ENCODE measurements at places on chromosomes 11 and 22.
A peak's percentile ranks its signal among the peaks of the same experiment; 100 is the strongest.

GRCh38 chr22:23146478-23147205, 1.4 kb downstream of the RAB36 start:
- DNase-seq: no peak

DNA sequence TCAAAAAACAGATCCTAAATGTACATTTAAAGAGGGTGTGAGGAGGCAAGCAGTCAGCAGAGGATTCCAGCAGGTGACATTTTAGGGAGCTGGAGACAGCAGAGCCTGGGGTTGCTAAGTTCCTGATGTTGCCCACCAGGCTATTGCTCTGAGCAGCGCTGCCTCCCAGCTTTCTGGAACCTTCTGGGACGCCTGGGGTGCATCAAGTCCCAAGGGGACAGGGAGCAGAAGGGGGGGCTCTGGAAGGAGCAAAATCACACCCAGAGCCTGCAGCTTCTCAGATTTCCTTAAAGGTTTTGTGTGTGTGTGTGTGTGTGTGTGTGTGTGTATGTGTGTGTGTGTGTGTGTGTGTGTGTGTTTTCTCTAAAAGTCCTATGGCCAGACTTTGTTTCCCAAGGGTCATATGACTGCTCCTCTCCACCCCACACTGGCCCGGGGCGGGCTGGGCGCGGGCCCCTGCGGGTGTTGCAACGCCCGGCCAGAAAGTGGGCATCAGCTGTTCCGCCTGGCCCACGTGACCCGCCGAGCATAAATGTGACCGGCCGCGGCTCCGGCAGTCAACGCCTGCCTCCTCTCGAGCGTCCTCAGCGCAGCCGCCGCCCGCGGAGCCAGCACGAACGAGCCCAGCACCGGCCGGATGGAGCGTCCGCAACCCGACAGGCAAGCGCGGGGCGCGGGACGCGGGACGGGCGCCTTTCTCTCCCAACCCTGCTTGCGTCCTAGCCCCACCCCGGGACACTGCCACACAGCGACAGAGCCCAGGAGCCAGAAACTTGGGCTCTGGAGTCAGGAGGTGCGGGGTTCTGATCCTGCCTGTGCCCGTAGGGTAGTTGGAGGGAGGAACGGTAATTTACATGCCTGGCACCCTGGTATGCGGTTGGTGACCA, at the start of gene HMOX1:
Gene HMOX1, plus strand, starts transcription at position 560 of the 887 bp plus-strand sequence. Its CDS starts 78 bp downstream, at position 638.
- DNase-seq: peak; percentile 80

DNA sequence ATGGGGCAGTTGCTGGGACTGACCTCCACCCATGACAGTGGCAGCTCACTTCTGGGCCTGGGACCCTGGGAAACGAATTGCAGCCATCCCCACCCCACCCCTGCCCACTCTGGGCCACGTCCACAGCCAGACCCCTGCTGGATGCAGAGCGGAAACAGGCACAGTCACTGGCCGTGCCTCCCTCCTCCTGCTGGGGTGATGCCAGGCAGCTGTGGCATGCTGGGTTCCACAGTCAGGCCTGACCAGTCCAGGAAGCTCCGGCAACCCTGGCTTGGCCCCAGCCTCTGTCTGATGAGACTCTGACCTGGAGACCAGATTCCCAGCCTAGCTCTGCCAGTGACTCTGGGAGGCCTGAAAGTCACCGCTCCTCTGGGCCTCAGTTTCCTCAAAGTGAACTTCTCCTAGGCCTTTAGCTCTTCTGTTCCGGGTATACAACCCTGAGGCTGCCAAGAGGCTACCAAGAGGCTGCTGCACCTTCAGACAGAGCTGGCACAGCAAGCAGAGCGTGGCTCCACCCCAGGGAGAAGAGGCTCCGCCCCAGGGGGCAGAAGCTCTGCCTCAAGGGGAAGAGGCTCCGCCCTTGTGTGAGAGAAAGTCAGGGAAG, 8.9 kb downstream of the SULT4A1 start:
- no peak for DNase-seq

- no peak for DNase-seq
Observed at GRCh38 chr11:75313513-75314272, 37.8 kb downstream of the ARRB1 start.

- DNase-seq: no peak
Observed at GRCh38 chr11:102971766-102972165, 16.2 kb upstream of the MMP13 start.

DNA sequence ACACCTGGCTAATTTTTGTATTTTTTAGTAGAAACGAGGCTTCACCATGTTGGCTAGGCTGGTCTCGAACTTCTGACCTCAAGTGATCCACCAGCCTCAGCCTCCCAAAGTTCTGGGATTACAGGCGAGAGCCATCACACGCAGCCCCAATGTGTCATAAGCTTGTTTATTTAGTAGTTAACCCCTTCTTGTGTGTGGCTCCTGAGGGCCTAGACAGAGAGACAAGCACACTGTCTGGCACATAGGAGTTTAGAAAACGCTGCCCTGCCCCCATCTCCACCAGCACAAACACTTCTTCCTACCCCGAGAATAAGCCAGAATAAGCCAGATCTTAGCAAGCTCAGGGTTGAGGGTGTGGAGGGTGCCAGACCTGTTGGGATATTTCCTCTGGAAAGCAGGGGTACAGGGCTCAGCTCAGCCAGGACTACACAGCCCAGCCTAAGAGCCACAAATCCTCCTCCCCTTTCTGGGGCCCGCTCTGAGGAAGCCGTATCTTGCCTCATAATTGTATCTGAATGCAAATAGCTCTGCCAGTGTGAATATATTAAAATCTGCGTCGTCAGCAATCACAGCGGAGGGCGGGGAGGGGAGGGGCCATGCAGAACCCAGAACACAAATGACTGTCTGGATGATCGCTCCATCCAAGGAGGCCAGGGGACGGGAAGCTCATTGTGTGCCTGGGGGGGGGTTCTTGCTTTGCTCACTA, 247.3 kb downstream of the MN1 start:
- DNase-seq: no peak

GRCh38 chr11:68855205-68855981, 13.7 kb upstream of the CPT1A start:
- no peak for DNase-seq

GRCh38 chr11:30774496-30775232, 188.5 kb upstream of the MPPED2 start:
- DNase-seq: no peak

- DNase-seq: no peak
Observed at GRCh38 chr11:124638500-124638899, 15.8 kb downstream of the TBRG1 start.

GRCh38 chr11:118911880-118912741, 13.6 kb downstream of the BCL9L start:
- DNase-seq: peak; percentile 99

GRCh38 chr11:120183701-120184141, 27.1 kb upstream of the OAF start:
- DNase-seq: no peak

DNA sequence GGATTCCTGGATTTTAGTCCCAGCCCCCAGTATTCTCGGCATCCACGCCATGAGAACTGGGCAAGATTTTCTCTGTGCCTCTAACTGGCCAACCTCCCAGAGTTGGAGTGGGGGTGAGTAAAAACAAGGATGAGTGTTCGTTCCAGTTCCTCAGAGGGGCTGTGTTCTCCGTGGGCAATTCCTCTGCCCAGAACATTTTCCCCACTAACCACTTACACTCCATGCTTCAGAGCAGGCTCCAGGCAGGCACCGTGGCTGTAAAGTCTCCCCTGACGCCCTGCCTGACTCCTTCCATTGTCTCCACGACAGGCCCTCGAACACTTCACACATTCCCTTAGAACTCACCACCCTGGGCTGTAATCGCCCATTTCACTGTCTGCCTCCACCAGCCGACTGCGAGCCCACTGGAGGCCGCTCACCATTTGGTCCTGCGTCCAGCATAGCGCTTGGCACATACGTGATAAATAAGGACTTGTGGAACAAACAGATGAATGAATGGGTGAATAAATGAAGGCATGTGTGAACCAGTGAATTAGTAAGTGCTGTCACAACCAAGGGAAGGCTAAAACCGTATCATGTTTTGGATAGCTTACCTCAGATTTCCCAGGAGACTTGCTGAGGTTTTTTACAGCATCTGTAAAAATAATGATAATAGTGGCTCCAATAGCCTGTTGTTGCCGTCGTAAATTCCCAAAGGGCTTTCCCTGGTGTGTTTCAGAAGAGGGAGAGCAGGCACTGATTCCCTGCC, 6.1 kb downstream of the APLNR start:
- no peak for DNase-seq

DNA sequence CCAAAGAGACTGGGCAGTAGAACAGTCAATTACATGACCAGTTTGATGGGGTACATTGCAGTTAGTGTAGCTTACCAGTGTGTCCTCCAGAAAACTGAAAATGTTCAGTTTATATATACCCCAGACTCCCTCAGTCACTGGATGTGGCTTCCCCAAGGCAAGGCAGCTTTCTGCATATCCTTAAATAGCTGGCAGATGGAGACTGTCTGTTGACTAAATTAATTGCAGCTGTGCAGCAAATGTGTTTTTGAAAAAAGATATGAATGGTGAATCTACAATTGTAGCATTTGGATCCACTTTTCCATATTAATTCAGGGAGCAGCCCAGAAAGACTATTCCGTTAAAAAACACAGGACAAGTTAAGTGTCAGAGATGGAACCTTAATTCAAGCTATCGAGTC, 565.1 kb upstream of the CCDC179 start:
- DNase-seq: no peak

DNA sequence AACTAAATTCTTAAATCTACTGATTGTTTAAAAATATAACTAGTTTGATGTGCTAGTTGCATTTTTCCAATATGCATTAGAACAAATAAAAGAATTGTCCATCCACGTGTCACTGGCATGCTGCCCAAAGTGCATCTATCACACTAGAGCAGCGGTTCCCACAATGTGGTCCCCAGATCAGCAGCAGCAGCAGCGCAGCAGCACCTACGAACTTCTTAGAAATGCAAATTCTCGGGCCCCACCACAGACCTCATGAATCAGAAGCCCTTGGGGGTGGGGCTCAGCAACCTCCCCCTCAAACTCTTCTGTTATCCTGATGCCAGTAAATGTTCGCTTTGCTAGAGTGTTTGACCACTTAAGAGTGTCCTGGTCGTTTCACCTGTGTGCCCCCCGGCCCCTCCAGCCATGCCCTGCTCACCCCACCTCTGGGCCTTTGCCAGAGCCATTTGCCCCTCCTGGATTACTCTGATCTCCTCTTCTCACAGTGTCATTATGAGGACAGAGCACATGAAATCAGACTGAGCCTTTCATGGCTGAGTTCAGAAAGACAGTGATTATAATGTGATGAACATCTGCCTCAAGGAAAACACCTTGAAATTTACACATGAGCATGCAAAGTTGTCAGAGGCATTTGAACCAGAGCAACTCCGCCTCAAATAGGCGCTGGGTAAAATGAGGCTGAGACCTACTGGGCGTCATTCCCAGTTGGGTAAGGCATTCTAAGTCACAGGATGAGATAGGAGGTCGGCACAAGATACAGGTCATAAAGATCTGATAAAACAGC, 12.6 kb upstream of the VSIG10L2 start:
- DNase-seq: no peak

GRCh38 chr11:120034881-120035630, 102.9 kb downstream of the TRIM29 start:
- peak; percentile 29 for DNase-seq
